Stimulated activated CD8-positive, alpha-beta memory T cell treated with anti-CD3 and anti-CD28 coated beads, Interleukin-4, amount 100 ng/mL, for 48 hours (primary cell): ENCODE measurements at places on chromosomes 1 and 21.

DNA sequence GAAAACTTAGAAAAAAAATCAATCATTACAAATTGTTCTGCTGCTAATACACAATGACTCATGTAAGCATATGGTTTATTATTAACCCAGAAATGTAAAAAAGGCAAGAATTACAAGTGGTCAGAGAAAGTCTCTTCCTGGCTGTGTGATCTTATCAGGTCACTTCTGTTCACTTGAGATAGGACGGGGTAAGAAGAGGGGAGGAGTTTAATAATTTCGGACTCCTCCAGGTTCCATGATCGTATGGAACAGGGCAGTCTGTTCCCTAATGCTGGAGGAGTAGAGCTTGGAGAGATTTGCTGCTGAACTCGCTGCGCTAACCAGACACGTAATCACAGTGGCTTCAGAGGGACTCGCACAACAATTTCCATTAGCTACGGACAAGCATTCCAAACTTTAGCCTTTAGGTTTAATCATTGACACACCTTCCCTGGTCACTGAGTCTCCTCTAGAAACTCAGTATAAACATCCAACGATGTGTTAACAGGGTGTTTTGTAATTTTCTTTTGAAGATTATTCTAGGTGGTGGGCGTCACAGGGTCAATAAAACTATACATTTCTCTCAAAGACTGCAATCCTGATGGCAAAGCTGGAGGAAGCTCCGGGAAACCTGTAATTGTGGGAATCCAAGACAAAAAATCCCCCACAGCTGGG is 1.3 kb downstream of the CRYZ start:
- no peak for DNase-seq

GRCh38 chr1:173114346-173114745 is 63.6 kb upstream of the TNFSF18 start:
- no peak for DNase-seq

DNA sequence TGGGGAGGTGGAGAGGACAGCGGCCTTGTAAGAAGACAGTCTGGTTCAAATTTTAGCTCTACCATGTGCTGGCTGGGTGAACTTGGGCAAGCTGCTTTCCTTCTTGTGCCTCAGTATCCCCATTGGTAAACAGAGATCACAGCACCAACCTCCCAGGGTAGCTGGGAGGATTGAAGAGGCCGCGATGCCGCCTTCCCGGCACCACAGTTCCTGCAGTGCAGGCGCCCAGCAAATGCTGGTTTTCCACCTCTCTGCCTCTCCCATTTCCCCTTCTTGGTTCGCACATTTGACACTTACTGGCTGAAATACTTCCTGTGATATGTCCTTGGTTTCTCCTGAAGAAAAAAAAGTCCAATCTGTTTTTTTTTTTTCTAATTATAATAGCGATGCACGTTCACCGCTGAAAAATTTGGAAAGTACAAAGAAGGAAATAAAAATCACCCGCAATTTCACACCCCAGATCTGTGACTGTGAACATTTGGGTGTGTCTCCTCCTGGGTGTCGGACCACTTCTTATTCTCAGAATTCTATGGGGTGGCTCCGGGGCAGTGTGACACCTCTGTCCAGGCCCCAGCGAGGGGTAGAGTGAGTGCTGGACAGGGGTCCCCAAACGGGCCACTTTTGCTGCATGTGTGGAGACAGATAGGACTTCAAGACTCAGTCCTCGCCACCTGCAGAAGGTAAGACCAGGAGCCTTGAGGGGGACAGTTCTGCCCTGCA is 73.1 kb downstream of the RUNX3 start:
- no peak for DNase-seq

GRCh38 chr1:182783068-182783467 is 6.5 kb upstream of the NPL start:
- no peak for DNase-seq

GRCh38 chr1:9544926-9545325 is 5.7 kb downstream of the SLC25A33 start:
- DNase-seq = no peak

DNA sequence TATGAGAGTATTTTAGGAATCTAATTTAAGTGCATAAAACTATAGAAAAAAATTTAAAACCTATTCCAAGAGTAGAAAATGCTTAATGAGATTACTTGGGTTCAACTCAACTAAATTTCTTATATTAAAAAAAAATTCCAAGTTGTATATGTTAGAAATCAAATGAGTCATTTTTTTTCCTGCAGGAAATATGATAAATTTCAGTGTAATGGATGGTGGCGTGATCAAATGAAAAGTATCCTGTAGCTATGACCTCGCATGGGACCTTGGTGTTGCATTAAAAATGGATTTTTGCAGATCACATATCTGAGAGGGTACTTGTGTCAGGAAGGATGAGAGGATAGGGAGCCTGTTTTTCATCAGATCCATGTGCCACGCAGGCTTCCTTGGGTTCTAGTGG is 17.9 kb downstream of the ATP5PO start:
- DNase-seq = no peak

DNA sequence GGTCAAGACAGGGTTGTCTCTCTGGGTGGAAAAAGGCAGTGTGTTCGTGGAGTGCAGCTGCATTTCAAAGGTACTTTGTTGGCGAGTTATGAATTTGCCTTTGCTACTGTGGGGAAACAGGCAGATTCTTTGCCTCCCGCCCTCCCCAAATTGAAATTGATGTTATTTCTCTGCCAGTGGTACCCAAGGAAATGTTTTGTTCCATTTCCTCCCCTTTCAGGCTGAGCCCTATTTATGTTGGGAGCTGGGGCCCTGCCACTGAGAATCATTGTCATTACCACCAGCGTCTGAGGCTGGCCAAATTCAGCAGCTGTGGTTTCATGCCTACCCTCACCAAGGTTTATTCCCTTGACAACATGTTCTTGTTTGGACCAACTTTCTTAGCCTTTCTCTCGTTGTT is 48.5 kb upstream of the OLIG2 start:
- DNase-seq = no peak

DNA sequence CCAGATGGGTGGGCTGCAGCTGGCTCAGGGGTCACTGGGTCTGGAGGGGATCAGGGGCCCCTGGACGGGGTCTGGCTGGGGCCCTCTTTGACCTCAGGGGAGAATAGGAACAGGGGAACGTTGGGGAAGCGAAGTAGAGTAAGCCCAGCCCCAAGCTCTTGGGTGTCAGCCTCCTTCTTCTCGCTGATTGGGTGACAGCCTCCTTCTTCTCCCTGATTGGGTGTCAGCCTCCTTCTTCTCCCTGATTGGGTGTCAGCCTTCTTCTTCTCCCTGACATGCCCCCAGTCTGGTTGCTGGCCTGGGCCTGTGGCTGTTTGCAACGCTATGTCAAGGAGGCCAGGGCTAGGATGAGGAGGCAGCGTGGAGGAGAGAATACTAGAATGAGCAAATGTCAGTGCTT is 76.7 kb upstream of the CASZ1 start:
- no peak for DNase-seq

DNA sequence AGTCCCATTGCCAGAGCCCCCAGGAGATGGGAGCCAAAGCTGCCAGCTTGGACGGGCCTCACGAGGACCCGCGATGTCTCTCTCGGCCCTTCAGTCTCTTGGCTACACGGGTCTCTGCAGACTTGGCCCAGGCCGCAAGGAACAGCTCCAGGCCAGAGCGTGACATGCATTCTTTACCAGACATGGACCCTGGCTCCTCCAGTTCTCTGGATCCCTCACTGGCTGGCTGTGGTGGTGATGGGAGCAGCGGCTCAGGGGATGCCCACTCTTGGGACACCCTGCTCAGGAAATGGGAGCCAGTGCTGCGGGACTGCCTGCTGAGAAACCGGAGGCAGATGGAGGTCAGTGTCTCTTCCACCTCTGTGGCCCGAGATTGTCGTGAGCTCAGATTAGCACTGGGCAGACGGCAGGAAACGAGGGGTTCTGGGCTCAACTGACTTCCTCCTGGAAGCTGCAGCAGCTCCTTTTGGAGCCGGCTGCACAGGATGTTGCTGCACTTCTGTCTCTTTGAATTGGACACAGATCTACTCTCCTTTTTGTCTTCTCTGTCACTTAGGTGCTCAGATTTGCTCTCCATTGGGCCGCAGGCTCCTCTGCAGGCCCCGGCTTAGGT is 68.0 kb downstream of the DISC1 start:
- DNase-seq = no peak

DNA sequence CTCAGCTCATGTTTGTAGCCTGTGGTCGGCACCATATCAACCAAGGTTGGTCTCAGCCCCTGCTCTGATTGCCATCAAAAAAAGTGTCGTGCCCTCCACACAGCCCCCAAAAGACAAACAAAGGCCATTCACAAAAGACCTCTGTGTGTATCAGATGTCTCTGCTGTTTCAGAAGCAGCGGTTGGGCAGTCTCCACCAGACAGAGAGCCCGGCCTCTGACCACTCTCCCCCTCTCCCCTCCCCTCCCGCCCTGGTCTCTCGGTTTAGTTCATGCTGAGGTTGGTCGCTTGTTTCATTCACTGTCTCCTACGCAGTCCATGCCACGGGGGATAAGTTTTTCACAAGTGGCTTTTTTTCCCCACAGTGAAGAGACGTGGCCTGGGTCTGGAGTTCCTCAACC is 27.1 kb downstream of the ACTA1 start:
- DNase-seq = no peak

DNA sequence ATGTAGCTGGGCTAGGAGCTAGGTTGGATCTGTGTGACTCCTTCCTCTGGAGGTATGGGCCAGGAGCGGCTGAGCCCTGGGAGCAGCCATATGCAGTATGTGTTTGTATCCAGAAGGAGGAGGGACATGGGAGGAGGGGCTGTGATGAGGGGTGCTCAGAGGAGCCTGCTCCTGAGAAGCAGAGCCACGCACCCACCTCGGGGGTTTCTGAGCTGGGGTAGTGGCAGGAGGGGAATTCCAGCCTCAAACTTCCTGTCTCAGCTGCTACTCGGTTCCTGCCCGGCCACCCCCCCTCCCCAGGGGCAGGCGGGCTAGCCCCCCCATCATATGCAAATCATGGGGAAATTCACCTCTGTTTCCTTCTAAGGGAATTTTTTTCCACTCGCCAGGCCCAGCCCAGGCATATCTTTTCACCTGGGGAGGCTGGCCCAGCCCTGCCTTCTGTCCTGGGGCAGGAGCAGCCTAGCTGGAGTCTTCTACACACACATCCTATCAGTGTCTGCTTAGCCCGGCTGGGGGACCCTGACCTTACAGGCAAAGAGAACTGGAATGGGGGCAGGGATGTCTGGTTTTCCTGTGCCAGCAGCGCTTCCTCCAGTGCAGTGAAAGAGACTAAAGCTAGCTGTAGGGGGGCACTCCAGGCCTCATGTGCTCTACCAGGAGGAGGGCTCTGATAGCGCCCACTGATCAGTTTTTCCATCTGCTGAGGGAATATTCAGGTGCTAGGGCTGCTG is 3.0 kb downstream of the ZC3H12A start:
- peak; percentile 88 for DNase-seq

GRCh38 chr1:97368296-97368695 is 552.5 kb downstream of the DPYD start:
- no peak for DNase-seq

DNA sequence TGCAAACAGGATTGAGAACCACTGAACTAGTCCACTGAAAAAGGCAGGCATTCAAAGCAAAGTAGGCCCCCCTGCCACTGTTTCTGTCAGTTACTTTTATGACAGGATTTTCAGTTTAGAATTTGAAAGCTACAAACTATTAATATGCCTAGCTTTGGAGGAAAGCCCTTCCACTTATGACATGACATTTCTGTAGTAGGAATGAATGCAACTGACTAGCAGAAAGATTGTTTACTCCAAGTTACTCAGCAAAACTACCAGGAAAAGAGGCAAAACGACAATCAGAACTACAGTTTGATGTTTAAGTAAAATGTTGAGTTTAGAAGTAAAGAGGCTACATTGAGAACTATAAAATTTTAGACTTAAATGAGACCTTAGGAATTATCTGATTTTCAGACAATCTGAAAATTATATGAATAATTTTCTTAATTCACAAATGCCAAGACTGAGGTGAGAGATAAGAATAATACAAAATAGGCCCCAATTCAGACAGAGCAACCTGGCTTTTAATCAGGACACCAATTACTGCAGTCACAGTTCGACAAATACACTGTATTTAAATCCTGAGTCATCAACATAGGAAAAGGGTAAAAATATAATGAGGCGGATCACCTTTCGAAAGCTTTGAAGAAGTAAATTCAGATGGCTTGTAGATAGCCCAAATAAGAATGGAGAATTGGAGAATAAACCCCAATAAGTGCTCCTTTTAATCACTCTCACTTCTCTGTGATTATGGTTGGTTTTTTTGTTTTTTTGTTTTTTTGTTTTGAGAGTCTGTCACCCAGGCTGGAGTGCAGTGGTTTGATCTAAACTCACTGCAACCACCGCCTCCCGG is 2.2 kb downstream of the PRKAB2 start:
- DNase-seq = no peak

GRCh38 chr21:39189857-39190604 is 6.8 kb upstream of the PSMG1 start:
- DNase-seq = no peak

GRCh38 chr1:41051022-41051421 is 29.5 kb upstream of the SLFNL1 start:
- no peak for DNase-seq

GRCh38 chr1:43370564-43370963 is 2.8 kb upstream of the ELOVL1 start:
- DNase-seq = no peak

GRCh38 chr1:152919071-152919470 is 10.7 kb downstream of the IVL start:
- no peak for DNase-seq

GRCh38 chr1:115228191-115228590 is 109.9 kb downstream of the NGF start:
- DNase-seq = no peak

GRCh38 chr1:201456499-201457309 is 12.3 kb downstream of the PHLDA3 start:
- DNase-seq = no peak

DNA sequence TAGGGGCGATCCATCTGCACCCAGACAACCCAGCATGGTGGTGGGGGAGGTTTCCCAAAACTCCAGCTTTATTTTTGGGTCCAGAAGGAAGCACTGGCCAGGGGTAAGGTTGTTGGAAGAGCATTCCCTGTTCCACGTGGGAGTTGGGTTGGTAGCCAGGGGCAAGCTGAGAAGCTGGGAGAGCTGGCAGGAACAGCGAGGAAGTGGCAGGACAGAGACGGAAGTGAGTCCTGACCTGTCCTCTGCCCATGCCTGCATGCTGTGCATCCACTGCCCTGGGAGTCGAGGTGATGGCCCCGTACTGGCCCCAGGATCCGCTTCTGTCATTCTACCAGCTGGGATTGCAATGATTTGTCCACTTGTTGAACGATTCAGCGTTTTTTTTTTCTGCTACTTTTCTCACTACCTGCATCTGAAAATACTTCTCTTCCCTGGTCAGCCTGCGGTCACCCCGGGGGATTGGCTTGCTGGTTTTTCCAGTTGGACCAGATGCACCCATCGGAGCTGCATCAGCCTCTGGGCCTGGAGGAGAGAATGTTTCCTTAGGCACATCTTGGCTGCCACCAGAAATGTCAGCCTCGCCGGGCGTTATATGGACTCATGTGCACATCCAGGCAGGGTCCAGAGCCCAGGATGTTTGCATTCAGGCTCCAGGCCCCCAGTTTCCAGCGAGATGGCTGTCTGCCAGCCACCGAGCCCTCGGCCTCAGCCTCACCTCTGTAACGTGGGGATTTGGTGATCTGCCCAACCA is 28.3 kb upstream of the TMPRSS2 start:
- DNase-seq = no peak
